ENCODE measurements at places on chromosomes 12 and 14. TPM values are rescaled to one million over a fixed set of nuclear protein-coding genes. Genes with fewer than 3 reads are reported as not detected.

- no peak for DNase-seq
Measured at GRCh38 chr12:103548622-103549601, 38.2 kb upstream of the STAB2 start.

GRCh38 chr12:105330931-105331804, 677 bp downstream of the C12orf75 start:
- DNase-seq = no peak

- no peak for DNase-seq
Measured at GRCh38 chr12:6979021-6979420, 8.3 kb downstream of the EMG1 start.

The NFE2 gene
- total RNA-seq = not detected

DNA sequence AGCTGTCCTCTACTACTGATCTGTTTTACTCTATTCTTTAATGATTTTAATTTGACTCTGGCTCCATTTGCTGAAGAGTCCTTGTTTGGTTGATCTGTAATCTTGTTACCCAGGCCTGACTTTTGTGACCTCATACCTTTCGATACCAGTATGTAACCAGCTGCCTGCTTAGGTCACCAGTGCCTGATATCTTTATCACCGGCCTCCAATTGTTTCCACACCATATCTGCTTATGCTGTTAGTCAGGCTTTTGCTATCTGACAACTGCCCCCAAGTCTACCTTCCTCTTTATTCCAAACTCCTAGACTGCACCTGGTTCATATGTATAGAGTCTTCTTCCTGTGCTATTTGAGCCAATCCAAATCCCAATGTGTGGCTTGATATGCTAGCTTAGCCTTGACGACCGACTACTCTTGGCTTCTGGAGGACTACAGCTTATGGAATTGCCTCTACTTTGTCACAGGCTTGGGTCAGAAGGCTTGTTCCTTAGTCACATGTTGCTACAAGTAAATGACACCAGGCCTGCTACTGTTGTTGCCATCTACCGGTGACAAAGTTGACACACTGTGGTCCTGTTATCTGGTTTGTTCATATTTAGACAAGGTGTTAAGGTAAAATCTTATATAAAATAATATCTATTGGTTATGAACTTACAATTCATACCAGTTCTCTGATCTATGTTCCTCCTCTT, 193.9 kb downstream of the TRHDE start:
- no peak for DNase-seq

DNA sequence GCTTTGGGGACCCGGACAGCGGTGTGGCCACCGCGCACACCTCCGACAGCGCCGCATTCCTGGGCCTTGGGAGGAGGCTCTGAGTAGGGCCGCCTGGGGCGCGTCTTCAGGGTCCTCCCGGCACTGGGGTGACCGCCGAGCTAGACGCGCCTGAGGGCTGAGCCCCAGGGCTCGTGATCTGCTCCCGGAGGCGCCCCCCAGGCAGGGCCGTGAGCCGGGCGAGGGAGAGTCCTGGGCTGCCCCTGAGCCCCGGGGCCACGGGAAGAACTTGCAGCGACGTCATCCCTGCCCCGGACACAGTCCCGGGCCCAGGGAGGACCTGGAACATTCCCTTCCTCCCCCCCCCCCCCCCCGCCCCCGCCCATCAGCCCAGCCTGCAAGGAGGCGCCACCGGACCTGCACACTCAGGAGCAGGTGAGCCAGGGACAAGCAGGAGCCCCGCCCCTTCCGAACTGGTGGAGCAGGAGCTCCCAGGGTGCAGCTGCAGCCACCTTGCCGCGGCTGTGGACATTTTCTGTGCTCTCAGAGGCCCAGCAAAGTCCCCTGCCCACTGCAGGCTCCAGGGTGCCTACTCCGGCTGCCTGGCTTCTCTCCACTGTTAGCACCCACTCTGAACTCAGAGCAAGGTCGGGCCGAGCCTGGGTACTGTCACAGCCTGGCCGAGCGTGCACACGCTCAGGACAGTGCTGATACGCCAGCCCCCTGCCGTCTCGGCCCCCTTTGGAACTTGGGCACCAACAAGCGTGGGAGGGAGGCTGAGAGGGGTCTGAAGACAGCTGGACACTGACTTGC, 50.7 kb downstream of the A2M start:
- DNase-seq = no peak
